Left cardiac atrium (tissue), 4 donors: ENCODE measurements at places on chromosomes 1 and 21. TPM values are rescaled to one million over a fixed set of nuclear protein-coding genes. Genes with fewer than 3 reads are reported as not detected.

DNA sequence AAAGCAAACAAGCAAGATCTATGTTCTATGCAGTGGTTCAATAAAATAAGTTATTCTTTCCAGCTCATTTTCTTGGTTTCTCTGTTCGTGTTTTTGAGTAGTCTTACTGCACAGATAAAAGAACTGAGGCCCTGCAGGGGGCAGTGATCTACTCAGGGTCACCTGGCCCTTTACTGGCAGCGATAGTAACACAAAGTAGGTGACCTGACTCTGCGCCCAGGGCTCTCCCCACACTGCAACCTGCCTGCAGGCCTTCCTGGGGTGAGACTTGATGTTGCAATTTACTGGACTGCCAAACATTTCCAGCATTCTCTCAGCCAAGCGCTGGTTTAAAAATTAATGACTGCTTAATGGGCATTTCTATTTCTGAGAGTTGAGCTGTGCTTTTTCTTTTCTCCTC, 110.3 kb downstream of the HUNK start:
- DNase-seq, result no peak

- DNase-seq, result no peak
Measured at GRCh38 chr1:214476986-214477870, 74.2 kb downstream of the PTPN14 start.

GRCh38 chr1:179925922-179926849, 28.4 kb upstream of the CEP350 start:
- no peak for DNase-seq

- DNase-seq, result no peak
Measured at GRCh38 chr1:47921935-47922415, 75.2 kb downstream of the TRABD2B start.

- no peak for DNase-seq
Measured at GRCh38 chr1:12447849-12448312, 170.1 kb downstream of the DHRS3 start.

The KLF17 gene
- not detected for total RNA-seq

The KRTAP12-2 gene
- total RNA-seq, result not detected
